Fibroblast of skin of back (primary cell): ENCODE measurements at places on chromosomes 4 and X.

DNA sequence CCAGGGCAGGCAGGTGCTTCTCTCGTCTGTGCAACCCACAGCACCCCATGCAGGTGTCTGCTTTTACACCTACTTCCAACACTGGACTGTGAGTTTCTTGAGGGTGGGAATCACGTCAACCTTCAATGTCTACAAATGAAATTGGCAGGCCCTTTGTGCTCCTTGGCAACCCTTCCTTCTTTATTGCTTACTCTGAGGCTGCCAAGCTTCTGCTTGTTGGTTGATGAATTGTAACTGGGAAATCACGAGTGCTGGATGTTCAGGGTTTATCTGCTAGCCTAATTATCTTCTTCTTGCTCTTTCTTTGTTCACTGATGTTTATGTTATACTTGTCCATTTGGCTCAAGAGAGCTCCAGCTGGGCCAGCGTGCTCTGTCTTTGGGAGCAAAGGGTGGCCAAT is 2.5 kb upstream of the DGAT2L6 start:
- no peak for DNase-seq

DNA sequence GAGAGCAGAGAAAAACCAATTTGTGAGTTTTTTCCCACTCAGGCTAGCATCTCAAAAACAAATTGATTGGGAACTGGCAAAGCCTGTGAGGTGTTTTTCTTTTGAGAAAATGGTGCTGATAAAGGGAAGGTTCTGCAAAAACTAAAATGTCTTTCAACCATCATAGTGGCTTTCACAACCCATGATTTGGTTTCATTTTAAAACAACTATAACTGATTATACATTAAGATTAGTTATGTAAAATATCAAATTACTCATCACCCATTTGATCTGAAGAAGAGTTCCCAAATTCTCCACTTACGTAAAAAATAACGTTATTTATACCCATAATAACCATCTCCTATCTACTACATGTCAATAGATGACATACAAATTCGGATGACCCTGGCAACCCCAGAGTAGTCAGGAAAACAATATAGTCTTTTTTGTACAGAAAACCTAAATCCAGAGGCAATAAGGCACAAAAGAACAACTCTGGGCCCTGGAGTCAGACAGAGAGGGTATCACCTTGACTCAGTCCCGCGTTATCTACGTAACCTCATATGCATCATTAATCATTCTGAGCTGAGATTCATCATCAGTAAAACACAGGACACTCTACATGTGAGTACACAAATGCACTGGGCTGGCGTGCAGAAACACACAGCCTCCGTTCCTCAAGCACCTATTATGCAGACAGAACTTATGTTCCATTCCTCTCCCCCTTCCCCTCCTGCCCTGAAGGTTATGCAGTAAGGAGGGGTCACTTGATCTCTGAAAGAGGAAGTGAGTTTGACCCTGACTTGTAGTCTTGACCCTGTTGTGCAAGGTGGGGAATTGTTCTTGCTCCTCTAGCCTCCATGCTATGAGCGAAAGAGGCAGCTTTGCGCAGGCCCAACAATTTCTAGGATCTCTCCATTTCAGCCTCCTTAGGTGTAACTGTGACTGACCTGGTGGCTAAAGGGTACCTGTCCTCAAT is 82.2 kb downstream of the SLC9A7 start:
- DNase-seq, result no peak

DNA sequence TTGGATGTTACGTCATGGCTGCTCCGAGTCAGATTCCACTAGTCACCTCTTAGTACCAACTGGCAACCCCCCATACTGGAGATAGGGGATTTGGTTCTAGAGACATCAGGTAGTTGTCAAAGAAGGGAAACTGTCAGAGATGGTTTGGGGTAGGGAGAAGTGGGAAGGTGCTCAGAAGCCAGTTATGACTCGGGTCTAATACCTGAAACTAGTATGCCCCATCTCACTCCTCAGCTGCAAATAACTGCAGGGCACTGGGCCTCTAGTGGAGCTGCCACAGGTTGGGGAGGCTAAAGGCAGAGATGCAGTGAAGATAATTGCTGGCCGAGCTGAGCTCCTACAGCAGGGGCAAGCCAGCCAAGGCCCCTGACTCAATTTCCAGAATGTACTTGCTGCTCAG is 30.0 kb downstream of the OTUD6A start:
- no peak for DNase-seq

DNA sequence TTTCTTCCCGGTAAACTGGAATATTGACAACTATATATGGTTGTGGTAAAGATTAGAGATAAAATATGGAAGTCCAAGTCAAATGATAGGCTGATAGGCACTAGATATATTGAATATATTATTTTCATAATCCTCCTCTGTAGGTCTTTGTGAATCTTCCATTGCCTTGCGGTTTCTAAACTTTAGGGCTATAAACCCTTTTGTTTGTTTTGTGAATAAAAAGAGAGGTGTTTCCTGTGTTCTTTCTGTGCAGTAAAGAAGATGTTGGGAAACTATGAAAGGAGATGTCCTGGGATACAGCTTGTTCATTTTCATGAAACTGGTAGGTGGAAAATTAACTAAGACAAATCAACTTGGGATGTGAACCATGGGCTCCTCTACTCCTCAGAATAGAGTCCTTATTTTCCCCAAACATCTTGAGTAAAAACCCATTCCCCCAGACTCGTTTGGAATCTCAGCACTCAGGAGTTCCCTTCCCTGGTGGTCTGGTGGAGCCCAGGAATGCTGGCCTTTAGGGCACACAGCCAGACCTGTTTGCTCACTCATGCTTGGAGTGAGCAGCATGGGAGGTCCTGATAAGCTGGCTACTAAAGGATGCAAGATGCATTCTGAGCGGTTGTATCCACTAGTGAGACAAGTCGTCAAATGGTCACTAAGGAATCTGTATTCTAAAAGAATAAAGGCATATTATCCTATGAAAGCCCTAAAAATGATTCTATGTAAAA is 22.2 kb downstream of the PRDM8 start:
- DNase-seq, result peak; percentile 74

- no peak for DNase-seq
Observed at GRCh38 chr4:185171373-185172071, 28.5 kb downstream of the SLC25A4 start.

DNA sequence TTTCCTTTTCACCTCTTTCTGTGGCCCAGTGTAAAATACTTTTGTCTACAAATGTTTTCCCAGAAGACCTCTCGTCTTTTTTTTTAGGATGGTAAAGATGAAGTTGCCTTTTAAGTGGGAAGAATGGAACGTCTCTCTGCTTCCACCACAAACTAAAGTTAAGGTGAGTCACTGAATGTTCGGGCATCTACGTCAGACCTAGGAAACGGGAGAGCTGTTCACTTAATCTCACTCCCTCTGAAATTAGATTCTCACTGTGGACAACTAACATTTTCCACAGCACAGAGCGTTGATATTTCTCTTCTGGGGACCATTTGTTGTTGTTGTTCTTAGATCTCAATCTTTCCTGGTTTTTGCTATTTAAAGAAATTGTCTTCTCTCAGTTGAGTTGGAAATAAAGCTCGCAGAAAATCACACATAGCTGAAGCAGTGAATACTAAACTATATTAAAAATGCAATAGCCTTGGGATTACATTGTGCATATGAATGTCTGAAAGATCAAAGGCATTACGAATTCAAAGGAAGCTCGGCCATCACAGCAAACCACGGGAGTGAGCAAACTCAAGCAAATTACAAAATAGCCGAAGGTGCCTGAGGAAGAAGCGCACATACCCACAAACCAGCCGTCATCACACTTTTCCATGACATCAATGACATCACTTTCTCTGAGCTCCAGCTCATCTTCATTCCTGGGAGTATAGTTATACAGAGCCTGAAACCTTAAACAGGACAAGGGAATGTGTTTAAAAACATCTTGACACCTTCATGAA is 53.9 kb upstream of the PDLIM3 start:
- DNase-seq, result peak; percentile 60

GRCh38 chr4:163269869-163270268 is 62.5 kb downstream of the NPY1R start:
- DNase-seq, result no peak

- DNase-seq, result peak; percentile 34
Observed at GRCh38 chr4:159266981-159267868, 164.3 kb downstream of the RAPGEF2 start.

DNA sequence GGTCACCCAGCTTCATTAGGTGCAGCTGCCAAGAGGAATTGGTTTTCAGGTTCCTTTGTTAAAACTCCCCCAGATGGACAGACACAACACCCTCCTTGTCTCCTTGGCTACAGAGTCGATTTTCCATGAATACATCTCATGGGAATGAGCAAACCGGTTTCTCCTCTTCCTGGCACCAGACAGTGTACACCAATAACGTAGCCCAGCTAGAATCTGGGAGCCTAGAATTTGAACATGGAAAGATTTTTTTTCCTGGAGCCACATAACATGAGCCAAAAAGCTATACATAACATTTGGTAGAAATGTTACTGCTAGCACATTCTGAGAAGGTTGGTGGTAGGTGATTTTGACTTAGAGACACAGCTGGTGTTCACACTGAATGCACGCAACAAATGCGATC is 62.9 kb upstream of the SLC34A2 start:
- no peak for DNase-seq

- DNase-seq, result no peak
Observed at GRCh38 chrX:132591719-132592275, 103.0 kb upstream of the MBNL3 start.

GRCh38 chrX:137401092-137401491 is 164.8 kb upstream of the ZIC3 start:
- DNase-seq, result no peak
